Stomach (tissue), 19 donors: ENCODE measurements at places on chromosomes 7 and 10. TPM values are rescaled to one million over a fixed set of nuclear protein-coding genes. Genes with fewer than 3 reads are reported as not detected.

- peak; percentile 22 for DNase-seq
- no peak overlapping the region for H3K27ac ChIP-seq
- peaks cover 8% of the 10 kb centered on the region for H3K4me1 ChIP-seq
- H3K36me3 ChIP-seq, result no peaks in the 10 kb centered on the region
These were observed 31.1 kb upstream of the ABCA13 start for GRCh38 chr7:48140001-48140681.

GRCh38 chr10:10346390-10347150, 671.1 kb upstream of the CELF2 start:
- H3K4me1 ChIP-seq, result no peaks in the 10 kb centered on the region
- no peak overlapping the region for H3K4me3 ChIP-seq
- no peaks in the 10 kb centered on the region for H3K36me3 ChIP-seq
- H3K27ac ChIP-seq, result no peak overlapping the region

GRCh38 chr7:95684037-95684436, 87.7 kb upstream of the PDK4 start:
- no peak overlapping the region for H3K4me3 ChIP-seq
- no peaks in the 10 kb centered on the region for H3K36me3 ChIP-seq
- H3K27ac ChIP-seq, result no peak overlapping the region
- no peaks in the 10 kb centered on the region for H3K27me3 ChIP-seq

- no peaks in the 10 kb centered on the region for H3K27me3 ChIP-seq
- no peaks in the 10 kb centered on the region for H3K4me1 ChIP-seq
- no peaks in the 10 kb centered on the region for H3K36me3 ChIP-seq
- DNase-seq, result no peak
- no peak overlapping the region for H3K27ac ChIP-seq
These were observed 6.9 kb upstream of the NUDCD3 start for GRCh38 chr7:44497155-44498027.

DNA sequence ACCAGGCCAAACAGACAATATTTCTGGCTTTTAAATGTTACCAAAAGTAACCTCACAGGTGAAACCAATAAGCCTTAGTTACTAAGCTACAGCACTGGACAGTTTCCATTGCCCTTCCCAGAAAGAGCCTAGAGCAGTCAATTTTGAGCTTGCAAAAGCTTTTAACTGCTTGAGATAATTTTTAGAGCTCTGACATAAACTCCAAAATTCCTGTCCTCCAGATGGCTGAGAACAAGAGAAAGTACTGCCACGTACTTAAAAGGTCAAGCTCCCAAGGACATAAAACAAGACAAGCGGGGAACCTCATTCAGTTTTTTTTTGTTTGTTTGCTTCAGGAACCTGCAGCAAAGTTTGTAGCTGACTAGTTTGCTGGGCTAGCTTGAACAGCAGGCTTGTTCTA, 54.1 kb downstream of the BBS9 start:
- no peaks in the 10 kb centered on the region for H3K27me3 ChIP-seq
- peaks cover 9% of the 10 kb centered on the region for H3K4me1 ChIP-seq
- H3K36me3 ChIP-seq, result no peaks in the 10 kb centered on the region
- H3K4me3 ChIP-seq, result no peak overlapping the region
- no peak overlapping the region for H3K27ac ChIP-seq
- DNase-seq, result no peak

GRCh38 chr10:102038410-102038809, 17.6 kb downstream of the ARMH3 start:
- H3K4me1 ChIP-seq, result no peaks in the 10 kb centered on the region
- DNase-seq, result no peak
- H3K4me3 ChIP-seq, result no peak overlapping the region
- no peak overlapping the region for H3K27ac ChIP-seq
- H3K27me3 ChIP-seq, result no peaks in the 10 kb centered on the region
- peaks cover 58% of the 10 kb centered on the region for H3K36me3 ChIP-seq

The SEMA3D gene
- 0.44 TPM for polyA plus RNA-seq

The CHN2 gene
- 5.2 TPM for polyA plus RNA-seq
